ENCODE measurements at places on chromosomes 3 and 15.

DNA sequence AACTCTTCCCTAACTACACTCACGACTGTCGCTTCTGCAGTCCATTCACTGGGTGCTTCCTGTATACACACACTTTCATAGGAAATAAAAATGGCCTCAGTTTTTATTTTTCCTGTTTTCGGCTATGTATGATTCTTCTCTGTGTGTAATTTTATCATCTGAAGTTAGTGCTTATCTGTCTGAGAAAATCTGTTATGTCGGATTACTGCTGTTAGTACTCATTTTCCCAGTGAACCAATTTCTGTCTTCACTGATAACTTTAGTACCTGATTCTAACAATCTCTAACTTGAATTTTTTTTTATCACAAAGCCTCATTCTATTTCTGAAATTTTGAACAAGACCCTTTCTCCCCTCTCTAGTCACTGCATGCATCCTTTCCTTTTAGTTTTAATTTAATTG, 20.9 kb downstream of the RAB5A start:
- peak; percentile 14 for DNase-seq

DNA sequence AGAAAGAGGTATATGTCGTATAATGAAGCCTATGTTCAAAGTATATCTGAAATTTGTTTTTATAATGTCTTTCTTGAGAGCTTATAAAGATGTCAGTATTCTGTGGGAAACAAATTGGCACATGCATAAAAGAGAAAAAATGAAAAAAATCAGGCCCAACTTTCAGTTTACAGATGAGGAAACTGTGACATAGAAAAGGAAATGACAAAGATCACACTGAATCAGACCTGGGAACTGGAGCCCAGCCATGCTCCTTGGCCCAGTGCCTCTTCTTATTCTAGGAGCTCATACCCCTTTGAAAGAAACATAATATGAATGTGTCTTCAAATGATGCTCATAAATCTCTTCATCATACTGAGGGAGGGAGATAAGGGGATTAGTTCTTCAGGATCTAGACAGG, 48.4 kb downstream of the TMEM44 start:
- DNase-seq = no peak

DNA sequence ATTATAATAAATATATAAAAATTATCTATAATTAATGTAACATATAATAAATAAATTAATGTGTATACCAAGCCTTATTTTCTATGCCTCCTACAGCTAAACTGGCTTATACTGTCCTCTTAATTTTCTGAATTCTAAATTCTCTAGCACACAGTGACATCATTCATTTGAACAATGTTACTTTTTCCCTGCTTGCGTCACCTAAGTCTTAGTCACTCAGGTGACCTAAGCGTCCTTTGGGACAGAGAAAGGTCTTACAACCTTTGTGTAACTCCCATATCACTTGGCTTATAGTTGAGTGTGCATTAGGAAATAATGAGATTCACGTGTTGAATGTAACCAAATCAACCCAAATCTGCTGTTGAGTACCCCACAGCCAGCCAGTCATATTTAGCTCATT, 48.5 kb upstream of the KCNMB2 start:
- no peak for DNase-seq

- DNase-seq = no peak
Observed at GRCh38 chr15:37682304-37682703, 252.1 kb upstream of the TMCO5A start.

GRCh38 chr3:43758592-43759225, 68.0 kb downstream of the ABHD5 start:
- no peak for DNase-seq

DNA sequence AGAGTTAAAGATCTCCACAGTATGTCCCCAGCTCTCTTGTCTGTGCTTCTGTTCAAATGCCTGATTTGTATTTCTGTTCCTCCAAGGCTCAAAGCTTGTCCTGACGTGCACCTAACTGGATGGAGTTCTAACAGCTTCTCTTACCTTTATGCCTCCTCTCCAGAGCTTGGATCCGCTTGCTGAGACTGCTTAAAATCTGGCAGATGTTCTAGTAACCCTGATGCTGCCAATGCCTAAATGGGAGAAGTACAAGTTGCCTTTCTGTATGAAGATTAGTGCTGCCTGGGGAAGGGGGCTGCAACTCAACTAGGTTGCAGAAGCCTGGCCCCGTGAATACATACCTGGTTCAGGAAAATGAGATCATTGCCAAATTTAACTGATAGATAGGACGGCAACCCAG, 354.5 kb upstream of the KCNMB2 start:
- no peak for DNase-seq

DNA sequence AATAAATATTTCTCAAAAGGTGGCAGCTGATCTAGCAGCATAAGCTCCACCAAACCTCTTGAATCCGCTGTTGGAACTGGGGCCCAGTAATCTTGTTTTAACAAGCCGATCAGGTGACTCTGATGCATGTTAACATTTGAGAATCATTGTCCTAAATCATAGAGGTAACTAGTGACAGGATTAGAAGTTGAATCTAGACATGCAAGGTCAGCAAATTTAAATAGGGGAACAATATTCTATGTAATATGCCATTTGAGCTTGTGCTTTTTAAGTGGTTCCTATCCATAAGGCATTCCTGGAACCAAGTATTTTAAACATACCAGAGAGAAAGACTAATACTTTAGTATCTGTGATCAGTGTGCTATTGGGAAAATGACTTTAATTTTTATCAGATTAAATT, 412.8 kb downstream of the PYDC2 start:
- DNase-seq = no peak

DNA sequence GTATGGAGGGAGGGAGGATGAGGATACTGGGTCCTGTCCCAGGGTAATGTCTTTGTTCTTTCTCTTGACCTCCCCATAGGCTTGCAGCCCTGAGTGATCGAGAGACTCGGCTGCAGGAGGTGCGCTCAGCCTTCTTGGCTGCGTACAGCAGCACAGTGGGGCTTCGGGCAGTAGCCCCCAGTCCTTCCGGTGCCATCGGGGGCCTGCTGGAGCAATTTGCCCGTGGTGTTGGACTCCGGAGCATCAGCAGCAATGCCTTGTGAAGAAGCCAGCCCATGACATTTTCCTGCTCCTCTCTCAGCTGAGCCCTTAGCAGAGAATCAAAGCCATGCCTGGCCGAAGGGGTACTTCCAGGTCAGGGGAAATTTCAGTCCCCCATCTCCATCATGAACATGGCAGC, 1.9 kb upstream of the CPNE9 start:
- DNase-seq = no peak

DNA sequence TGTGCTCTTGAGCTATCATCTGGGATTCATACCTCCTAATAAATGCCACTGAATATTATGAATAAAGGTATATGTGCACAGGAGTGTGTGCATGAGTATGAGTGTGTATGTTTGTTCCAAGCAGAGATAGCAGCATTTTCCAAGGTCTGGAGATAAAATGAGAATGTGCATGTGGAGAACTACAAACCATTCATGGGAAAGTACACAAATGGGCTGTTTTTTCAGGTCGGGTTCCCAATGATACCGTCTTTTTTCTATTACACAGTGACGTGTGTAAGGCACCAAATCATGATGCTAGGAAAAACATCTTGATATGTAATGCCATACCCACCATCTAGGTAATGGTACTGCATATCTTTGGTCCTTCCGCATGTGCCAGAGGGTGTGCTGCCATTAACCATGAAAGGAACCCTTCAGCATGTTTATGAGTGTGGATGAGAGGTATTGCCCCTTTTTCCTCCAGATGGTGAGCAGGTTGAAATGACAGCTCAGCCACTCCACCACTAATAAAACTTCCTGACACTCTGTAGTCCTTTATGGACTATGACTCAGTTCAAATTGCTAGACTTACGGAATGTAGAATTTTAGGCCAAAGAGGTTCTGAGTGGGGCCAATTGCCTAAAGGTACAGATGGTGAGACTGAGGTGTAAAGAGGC, 36.4 kb upstream of the COPB2 start:
- no peak for DNase-seq

DNA sequence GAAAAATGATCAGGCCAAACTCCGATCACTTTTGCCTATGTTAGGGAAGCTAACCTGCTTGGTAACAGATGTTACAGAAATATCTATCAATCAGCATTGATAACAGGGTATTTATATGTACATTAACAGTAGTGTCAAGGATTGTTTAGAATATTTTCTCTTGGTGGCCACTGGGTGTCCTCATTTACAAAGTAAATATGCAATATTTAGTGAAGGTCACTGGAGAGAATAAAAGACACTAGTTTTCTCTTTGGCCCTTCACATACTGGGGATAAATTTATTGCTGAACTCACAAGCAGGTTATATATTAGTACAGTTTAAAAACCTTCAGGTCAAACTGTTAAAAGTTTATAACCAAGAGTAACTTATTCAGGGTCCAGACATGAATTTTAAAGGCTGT, 69.0 kb downstream of the TIGIT start:
- peak; percentile 45 for DNase-seq

GRCh38 chr3:148825476-148825875, 2.1 kb upstream of the CPB1 start:
- no peak for DNase-seq

GRCh38 chr3:108239082-108239481, 16.9 kb upstream of the IFT57 start:
- no peak for DNase-seq

GRCh38 chr15:79811406-79812405, 85.1 kb downstream of the MTHFS start:
- DNase-seq = no peak

DNA sequence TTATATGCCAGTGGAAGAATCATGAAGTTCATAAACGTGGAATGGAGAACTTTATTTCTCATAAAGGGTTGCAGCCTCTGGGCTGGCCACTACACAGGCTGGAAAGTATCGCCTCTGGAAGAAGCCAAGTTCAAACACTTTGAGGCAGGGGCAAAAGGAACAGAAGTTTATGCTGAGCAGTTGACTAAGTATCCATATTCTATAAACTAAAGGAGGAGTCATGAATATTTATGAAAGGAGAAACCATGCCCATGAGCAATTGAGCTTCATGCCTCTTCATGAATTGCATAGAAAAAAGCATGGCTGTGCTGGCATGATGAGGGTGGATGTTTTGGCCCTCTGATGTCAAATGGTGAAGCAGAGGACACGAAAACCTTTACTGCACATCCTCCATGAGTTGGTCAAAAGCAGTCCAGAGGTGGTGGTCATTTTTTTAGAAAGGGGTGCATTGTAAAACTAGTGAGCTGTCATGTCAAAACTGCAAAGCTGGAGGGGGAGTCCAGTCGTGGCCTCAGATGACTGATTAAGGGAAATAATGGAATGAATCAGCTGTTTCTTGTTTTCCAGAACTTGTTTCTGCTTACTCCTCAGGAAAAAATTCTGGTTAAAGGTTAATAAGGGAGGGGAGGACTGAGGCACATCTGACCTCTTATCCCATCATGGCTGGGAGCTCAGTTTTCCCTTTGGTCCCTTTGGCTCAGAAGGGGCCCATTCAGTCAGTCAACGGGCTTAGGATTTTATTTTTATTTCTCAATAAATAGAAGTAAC, 276.7 kb downstream of the CHL1 start:
- no peak for DNase-seq

GRCh38 chr3:127457094-127457475, 133.4 kb downstream of the TPRA1 start:
- DNase-seq = no peak

- peak; percentile 17 for DNase-seq
Observed at GRCh38 chr3:152671446-152672319, 163.2 kb upstream of the P2RY1 start.

DNA sequence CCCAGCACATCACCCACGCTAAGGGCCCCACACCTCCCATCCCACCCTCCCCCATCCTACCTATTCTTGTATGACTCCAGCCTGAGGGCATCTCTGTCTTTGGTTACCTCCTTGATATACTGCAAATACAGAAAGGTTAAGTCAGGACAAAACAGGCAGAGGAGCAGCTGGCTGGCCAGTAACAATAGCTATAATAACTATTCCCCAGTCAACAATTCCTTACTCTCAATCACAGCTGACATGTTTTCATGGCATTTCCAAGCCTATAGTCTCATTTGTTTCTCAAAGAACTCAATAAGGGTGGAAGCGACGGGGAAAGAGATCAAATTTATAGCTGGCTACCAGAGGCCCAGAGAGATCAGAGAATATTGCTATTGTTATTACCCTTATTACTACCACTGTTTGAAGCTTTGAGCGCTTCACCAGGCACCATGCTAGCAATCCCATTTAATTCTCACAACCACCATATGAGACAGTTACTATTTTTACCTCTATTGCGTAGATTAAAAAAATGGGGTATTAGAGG, 93.0 kb upstream of the C2CD4B start:
- DNase-seq = no peak

- DNase-seq = peak; percentile 82
Observed at GRCh38 chr15:67833710-67834511, 5.9 kb downstream of the RNU6-1 start.

GRCh38 chr15:74725845-74726773, 781 bp upstream of the CYP1A1 start:
- peak; percentile 69 for DNase-seq

DNA sequence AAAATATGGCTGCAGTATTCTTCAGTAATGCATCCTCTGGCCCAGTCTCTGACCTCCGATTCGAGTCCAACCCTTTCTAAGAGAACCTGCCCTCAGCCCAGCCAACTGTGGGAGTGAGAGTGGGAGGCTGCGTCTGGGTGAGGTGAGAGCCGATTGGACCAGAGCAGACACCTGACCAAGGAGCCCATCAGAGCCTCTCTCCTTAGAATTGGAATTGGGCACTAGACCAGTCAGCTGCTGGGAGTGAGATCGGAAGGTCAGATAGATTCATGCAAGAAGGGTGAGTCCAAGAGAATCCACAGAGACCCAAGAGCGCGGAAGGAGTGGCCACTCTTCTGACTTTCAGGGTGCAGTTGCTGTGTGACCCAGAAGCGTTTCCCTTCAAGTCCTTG, 10.2 kb downstream of the RASL12 start:
- no peak for DNase-seq

GRCh38 chr3:78799681-78800080, 968.1 kb downstream of the ROBO1 start:
- DNase-seq = no peak

GRCh38 chr3:43349716-43350115, 63.4 kb downstream of the SNRK start:
- DNase-seq = peak; percentile 69

DNA sequence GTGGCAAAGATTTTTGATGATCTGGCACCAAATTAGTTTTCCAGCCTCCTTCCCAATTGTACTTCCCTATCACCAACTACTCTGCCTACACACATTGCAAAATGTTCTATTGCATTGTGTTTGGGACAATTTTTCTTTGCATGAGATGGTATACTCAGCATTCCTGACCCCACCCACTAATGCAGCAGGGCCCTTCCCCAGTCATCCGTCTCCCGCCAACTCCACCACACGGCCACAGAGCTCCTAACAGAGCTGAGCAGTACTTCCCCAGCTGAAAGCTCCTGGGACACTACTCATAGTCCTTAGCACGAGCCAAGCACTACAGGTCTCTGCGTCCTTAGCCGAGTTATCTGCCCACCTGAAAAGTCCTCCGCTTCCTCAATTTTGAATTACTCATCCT, 34.2 kb downstream of the TXNRD3 start:
- no peak for DNase-seq

DNA sequence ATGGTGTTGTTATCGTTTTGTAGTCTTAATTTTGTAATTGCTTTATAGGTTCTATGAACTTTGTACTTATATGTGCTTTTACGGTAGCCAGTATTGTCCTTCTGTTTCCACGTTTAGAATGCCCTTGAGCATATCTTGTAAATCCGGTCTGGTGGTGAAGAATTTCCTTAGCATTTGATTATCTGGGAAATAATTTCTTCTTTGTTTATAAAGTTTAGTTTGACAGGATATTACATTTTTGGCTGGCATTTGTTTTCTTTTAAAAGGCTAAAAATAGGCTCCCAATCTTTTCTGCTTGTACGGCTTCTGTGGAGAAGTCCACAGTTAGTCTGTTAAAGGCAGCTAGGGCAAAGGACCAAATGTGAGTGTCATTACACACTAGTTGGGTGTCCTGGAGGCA, 36.7 kb downstream of the SPESP1 start:
- DNase-seq = no peak

All from OCI-M1 (cell line).